ENCODE measurements at places on chromosomes 16 and 17.

DNA sequence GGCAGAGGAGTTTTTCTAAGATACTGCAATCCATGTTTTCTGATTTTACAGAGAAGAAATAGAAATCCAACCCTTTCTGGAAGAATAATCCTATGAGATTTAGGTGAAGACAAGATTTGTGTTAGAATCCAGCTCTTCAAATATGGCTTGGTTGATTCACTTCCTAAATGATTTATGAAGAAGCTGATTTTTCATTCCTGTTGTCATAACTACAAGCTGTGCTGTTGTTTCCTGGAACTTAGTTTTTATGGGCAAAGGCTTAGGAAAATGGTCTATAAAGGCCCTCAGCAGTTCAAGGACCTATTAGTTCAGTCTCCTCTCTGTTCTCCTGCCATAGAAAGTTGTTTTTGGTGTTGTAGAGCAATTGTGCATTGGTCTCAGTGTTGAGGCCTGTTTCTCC lies 174.2 kb upstream of the FAM20A start:
- peak; percentile 27 for DNase-seq

DNA sequence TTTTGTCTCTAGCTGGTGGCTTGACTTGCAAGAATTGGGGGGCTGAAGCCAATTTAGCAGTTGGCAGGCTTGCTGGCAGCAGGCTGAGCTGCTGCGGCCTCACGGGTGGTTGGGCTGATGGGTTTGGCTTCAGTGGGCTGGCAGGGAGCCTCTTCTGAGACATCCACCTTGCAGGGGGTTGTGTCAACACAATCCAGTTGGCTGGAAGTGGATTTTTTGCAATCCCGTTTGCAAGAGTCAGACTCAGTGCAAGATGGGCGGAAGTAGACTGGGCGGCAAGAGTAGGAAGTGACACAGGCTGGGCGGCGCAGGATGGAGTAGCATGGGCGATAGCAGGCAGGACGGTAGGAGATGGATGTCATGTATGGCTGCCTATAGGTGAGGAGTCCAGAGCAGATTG lies 1.5 kb downstream of the KRTAP16-1 start:
- peak; percentile 88 for DNase-seq

DNA sequence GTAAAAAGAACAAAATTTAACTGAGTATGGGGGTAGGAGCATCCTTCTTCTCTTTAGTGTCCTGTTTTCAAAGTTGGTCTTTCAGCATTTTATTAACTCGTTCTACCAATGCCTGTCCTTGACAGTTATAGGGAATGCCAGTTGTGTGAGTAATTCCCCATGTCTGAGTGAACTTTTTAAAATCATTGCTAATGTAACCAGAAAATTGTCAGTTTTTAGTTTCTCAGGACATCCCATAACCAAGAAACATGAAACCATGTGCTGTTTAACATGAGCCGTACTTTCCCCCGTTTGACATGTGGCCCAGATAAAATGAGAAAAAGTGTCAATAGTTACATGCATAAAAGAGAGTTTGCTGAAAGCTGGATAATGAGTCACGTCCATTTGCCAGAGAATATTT lies 71.4 kb upstream of the ARL4D start:
- no peak for DNase-seq

GRCh38 chr17:36697903-36698530 lies 96.6 kb downstream of the MRM1 start:
- DNase-seq, result no peak

GRCh38 chr17:21286909-21287702 lies 2.6 kb downstream of the MAP2K3 start:
- peak; percentile 63 for DNase-seq

DNA sequence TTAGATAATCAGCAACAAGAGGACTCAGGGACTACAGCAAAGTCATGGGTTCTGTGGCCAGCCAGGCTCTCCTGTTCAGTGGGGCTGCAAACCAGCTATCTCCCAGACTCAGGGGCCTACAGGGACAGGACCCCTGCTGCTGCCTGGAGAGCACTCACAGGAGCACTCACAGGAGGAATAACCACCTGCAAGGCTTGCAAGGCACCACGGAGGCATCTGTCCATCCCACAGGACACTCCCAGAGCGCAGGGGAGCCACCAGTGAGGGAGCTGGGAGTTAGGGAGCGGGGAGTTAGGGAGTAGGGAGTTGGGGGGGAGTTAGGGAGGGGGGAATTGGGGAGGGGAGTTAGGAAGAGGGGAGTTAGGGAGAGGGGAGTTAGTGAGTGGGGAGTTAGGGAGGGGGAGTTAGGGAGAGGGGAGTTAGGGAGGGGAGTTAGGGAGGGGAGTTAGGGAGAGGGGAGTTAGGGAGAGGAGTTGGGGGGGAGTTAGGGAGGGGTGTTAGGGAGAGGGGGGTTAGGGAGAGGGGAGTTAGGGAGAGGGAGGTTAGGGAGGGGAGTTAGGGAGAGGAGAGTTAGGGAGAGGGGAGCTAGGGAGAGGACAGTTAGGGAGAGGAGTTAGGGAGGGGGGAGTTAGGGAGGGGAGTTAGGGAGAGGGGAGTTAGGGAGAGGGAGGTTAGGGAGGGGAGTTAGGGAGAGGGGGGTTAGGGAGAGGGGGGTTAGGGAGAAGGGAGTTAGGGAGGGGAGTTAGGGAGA lies 5.7 kb downstream of the CANT1 start:
- DNase-seq, result no peak

Data from renal cortical epithelial cell (primary cell).